ENCODE measurements at places on chromosomes 16 and 17. TPM values are rescaled to one million over a fixed set of nuclear protein-coding genes. Genes with fewer than 3 reads are reported as not detected.

Gene KRTAP4-1
- total RNA-seq, result not detected

Gene CASKIN1
- 0.25 TPM for total RNA-seq

Gene OTOA
- total RNA-seq, result not detected

Gene EVI2A
- total RNA-seq, result 0.98 TPM

DNA sequence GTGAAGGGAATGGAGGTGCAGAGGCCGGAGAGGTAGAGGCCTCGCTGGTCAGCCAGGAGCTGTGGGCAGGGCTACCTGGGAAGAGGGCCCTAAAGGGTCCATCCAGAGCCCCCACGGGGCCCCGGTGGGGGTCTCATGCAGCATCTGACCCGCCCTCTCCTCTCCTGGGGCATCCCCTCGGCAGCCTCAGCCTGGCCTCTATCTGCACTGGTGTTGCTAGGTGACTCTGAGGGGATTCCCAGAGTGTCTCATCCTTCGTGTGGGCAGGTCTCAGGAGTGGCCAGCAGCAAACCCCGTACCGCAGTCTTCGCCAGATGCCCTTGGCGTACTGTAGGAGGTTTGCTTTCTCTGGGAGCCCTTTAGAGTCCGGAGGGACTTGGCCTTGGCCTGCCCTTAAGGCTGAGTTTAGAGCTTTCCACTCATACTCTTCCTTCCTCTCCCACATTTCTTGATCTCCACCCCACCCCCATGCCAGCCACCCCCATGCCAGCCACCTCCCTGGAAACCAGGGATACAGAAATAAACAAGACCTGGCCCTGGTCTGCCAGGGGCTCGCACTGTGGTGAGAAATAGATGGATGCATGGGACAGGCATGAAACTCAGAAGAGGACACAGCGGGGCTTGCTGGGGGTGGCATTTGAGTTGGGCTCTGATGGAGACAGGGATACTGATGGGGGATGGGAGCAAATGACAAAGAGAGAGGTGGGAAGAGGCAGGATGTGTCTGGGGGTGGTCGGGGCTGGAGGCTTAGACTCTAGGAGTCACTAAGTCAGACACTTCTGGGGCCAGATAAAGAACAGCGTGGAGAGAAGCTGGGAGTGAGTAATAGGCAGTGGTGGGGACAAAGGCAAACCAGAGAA, 9.9 kb downstream of the SLC5A10 start:
- no peak overlapping the region for H3K4me3 ChIP-seq
- H3K27ac ChIP-seq, result no peak overlapping the region
- H3K27me3 ChIP-seq, result no peaks in the 10 kb centered on the region
- no peaks in the 10 kb centered on the region for H3K36me3 ChIP-seq
- no peak for DNase-seq

DNA sequence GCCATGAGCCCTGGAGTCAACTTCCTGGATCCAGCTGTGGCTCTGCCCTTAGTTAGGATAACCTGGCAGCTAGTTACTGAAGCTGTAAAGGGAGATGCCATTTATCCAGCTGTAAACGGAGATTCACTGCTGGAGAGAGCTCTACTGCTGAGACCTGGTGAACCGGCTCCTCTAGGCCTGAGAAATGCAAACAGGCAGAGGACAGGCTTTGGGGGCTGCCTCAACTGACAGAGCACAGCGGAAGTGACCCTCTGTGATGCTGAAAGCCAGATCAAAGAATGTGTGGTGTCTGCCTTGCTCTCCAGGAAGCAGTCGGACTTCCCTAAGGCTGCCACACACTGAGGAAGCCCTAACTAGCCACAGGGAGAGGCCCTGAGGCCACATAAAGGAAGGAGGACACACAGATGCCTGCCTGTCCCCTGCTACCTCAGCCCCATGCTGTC, 21.9 kb upstream of the GPRC5C start:
- H3K27ac ChIP-seq, result no peak overlapping the region
- no peaks in the 10 kb centered on the region for H3K27me3 ChIP-seq
- no peaks in the 10 kb centered on the region for H3K36me3 ChIP-seq
- H3K4me1 ChIP-seq, result no peaks in the 10 kb centered on the region
- DNase-seq, result no peak

DNA sequence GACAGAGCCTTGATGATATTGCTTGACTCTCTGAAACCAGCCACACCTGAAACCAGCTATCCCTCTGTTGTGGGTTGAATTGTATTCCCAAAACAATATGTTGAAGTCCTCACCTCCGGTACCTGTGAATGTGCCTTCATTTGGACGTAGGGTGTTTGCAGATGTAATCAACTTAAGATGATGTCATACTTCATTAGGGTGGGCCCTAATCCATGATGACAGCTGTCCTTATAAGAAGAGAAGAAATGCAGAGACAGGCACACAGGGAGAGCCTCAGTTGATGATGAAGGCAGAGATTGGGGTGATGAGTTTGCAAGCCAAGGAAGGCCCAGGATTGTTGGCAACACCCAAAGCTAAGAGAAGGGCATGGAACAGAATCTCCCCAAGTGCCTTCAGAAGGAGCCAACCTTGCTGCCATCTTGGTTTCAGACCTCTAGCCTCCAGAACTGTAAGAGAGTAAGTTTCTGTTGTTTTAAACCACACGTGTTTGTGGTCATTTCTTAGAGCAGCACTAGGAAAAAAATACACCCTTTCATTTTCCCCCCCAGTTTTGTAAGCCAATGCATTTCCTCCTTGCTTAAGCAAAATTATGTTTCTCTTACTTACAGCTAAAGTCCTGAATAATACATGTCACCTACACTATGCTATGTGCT, 29.4 kb upstream of the MYH10 start:
- H3K4me3 ChIP-seq, result no peak overlapping the region
- no peaks in the 10 kb centered on the region for H3K4me1 ChIP-seq
- no peak overlapping the region for H3K27ac ChIP-seq
- DNase-seq, result no peak
- H3K27me3 ChIP-seq, result no peaks in the 10 kb centered on the region

DNA sequence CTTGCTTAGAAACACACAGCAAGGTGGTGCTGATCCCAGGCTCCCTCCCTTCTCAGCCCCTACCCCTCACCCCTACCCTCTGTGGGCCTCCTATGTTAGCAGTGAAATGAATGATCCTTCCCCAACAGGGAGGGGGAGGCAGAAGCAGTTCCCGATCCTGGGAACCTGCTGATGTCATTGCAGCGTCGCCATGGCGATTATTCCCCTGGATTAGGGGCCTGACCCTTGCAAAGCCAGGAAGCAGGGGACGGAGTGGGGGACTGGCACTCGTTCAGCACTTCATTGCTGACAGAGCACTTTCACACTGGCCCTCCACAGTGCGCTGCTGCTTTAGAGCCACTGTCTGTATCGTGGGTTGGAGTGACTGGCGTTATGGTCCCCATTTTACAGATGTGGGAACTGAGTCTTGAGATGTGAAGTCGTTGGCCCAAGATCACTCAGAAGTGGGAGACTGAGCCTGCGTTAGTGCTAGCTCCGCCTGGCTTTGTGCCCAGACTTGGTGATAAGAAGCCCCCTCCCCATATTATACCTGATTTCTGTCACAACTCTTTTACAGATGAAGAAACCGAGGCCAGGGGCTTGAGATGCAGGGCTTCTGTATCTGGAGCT, 26.6 kb downstream of the LASP1 start:
- H3K27me3 ChIP-seq, result no peaks in the 10 kb centered on the region
- peak overlapping the region; percentile 7 for H3K27ac ChIP-seq
- DNase-seq, result no peak

- no peaks in the 10 kb centered on the region for H3K27me3 ChIP-seq
- H3K4me3 ChIP-seq, result no peak overlapping the region
These were observed 173.8 kb downstream of the LGALS9B start for GRCh38 chr17:20293501-20293900.

DNA sequence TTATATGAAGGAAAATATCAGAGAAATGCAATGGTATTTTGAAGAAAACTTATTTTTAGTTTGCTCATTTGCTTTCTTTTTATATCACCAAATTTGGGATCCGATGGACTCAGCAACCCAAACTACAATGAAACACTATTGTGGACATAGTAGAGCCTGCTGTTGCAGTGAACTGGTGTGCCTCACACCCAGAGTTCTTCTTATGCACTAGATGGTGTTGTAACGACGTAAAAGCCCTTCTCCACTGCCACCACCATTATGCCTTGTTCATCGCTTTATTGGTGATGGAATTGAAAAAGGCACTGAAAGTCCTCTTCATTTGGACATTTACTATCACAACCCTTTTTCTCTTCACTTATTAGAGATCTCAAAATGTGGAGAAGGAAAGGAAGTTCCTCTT, 381.3 kb downstream of the CDH8 start:
- no peaks in the 10 kb centered on the region for H3K4me1 ChIP-seq
- no peaks in the 10 kb centered on the region for H3K36me3 ChIP-seq
- DNase-seq, result no peak

- DNase-seq, result peak; percentile 34
- H3K4me1 ChIP-seq, result peaks cover under 1% of the 10 kb centered on the region
- H3K27ac ChIP-seq, result no peak overlapping the region
- no peaks in the 10 kb centered on the region for H3K27me3 ChIP-seq
- H3K36me3 ChIP-seq, result no peaks in the 10 kb centered on the region
These were observed 94.3 kb downstream of the CYLD start for GRCh38 chr16:50836121-50836621.

- no peaks in the 10 kb centered on the region for H3K4me1 ChIP-seq
- H3K4me3 ChIP-seq, result no peak overlapping the region
- DNase-seq, result no peak
- no peaks in the 10 kb centered on the region for H3K27me3 ChIP-seq
- H3K36me3 ChIP-seq, result peaks cover 15% of the 10 kb centered on the region
- H3K27ac ChIP-seq, result no peak overlapping the region
These were observed 23.5 kb downstream of the MYO19 start for GRCh38 chr17:36511216-36511615.

DNA sequence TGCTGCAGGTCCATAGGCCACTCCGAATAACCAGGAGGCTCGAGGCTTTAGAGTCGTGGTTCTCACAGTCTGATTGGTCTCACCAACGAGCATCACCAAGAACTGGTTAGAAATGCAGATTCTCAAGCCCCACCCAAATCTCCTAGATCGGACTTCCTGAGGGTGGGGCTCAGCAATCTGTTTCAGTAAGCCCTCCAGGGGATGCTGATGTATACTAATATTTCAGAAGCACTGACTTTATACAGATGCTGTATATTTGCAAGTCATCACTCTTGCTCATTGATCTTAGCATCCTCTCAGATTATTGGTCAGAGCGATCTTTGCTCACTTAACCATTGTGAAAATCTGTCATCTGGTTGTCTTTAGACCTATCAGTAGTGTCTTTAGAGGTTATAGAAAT, 4.4 kb upstream of the VAC14 start:
- H3K36me3 ChIP-seq, result no peaks in the 10 kb centered on the region
- no peaks in the 10 kb centered on the region for H3K27me3 ChIP-seq
- H3K4me1 ChIP-seq, result peaks cover 3% of the 10 kb centered on the region
- DNase-seq, result no peak
- no peak overlapping the region for H3K4me3 ChIP-seq

DNA sequence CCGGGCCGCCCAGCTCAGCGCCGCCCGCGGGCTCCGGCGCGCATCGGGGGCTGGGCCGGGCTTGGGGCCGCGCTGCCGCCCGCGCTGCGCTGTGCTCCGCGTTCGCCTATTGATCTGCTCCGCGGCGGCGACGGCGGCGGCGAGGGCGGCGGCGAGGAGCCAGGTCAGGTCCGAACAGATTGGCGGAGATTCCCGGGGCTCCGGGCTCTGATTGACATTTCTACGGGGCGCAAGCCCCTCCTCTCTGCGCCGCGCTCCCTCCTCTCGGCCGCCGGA, 559 bp downstream of the IRX3 start:
- DNase-seq, result no peak
- peaks cover 3% of the 10 kb centered on the region for H3K27me3 ChIP-seq
- peak overlapping the region; percentile 77 for H3K27ac ChIP-seq
- peak overlapping the region; percentile 61 for H3K4me3 ChIP-seq
- H3K4me1 ChIP-seq, result peaks cover 44% of the 10 kb centered on the region
- no peaks in the 10 kb centered on the region for H3K36me3 ChIP-seq

DNA sequence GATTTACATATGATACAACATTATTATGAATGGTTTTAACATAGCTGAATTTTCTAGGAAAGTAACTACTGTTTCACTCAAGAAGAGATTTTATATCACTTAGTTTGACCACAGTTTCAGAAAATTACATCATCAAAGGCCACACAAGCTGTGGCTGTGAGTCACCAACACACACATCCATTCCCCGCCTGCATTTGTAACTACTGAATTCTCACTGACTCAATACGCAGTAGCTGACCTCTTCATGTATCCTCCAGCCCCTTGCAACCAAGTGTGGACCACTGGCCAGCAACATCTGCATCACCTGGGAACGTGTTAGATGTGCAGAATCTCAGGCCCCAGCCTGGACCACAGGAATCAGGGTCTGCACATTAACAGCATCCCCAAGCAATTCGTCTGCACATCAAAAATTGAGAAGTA, 197.6 kb downstream of the XYLT1 start:
- H3K36me3 ChIP-seq, result no peaks in the 10 kb centered on the region
- H3K27ac ChIP-seq, result no peak overlapping the region
- H3K27me3 ChIP-seq, result no peaks in the 10 kb centered on the region

DNA sequence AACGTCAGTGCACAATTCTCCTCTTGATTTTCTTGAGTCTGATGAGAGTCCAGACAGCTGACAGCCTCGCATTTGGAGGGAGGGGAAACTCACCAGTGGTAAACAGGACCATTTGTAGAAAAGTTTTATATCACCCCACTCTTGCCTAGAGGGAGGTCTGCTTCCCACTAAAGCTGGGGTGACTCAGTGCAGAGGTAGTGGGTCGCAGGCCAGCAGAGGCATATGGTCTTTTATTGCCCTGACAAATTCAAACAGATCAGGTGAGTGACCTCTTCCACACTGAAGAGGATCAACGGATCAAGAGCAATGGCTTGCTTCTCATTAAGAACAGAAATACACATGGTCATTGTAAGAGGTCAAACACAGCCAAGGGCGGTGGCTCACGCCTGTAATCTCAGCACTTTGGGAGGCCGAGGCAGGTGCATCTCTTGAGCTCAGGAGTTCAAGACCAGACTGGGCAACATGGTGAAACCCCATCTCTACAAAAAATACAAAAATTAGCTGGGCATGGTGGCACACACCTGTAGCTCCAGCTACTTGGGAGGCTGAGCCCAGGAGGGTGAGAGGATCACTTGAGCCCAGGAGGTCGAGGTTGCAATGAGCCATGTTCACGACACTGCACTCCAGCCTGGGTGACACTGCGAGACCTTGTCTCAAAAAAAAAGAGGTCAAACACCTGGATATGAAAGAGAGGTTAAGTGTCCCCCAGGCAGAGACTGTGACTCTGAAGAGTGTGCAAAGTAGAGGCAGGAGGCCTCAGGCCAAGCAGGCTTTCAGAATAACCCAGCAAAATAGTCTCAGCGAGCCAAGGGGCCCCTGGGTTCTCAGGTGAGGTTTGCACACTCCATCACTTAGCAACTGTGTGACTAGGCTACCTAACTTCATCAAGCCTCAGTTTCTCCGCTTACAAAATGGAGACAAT, 56.5 kb upstream of the ERN1 start:
- no peaks in the 10 kb centered on the region for H3K36me3 ChIP-seq
- no peak overlapping the region for H3K27ac ChIP-seq
- H3K4me1 ChIP-seq, result peaks cover 16% of the 10 kb centered on the region
- no peaks in the 10 kb centered on the region for H3K27me3 ChIP-seq

DNA sequence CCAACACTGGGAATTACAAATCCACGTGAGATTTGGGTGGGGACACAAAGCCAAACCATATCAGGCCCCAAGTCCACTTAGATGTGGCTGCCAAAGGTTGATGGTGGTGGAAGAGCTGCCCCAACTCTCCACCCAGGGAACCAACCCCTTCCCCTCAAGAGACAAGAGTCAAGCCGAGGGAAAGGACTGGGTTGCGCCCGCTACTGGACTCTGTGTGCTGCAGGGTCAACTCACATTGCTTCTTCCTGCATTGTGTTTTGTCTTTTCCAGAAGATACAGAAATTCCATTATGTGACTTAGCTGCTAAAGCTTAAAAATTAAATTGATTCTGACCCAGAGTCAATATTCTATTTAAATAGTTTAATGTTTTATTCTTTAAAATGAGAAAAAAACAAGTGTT, 58.5 kb downstream of the ADAMTS18 start:
- H3K27ac ChIP-seq, result no peak overlapping the region
- H3K4me1 ChIP-seq, result no peaks in the 10 kb centered on the region
- no peaks in the 10 kb centered on the region for H3K27me3 ChIP-seq
- no peak overlapping the region for H3K4me3 ChIP-seq
